Esophagus muscularis mucosa (tissue), 4 donors: ENCODE measurements at places on chromosomes 7 and 10. TPM values are rescaled to one million over a fixed set of nuclear protein-coding genes. Genes with fewer than 3 reads are reported as not detected.

GRCh38 chr7:36690514-36691187, 33.6 kb downstream of the AOAH start:
- DNase-seq = no peak
- no peak overlapping the region for H3K27ac ChIP-seq
- H3K4me3 ChIP-seq = no peak overlapping the region
- no peaks in the 10 kb centered on the region for H3K36me3 ChIP-seq

GRCh38 chr7:149621776-149622175, 124.2 kb upstream of the ZNF746 start:
- H3K36me3 ChIP-seq = peaks cover 44% of the 10 kb centered on the region
- no peaks in the 10 kb centered on the region for H3K27me3 ChIP-seq
- H3K4me1 ChIP-seq = peaks cover 34% of the 10 kb centered on the region
- no peak overlapping the region for H3K4me3 ChIP-seq
- no peak overlapping the region for H3K27ac ChIP-seq

FFAR4 gene
- total RNA-seq = not detected

PRLHR gene
- 3.0 TPM for total RNA-seq

DNA sequence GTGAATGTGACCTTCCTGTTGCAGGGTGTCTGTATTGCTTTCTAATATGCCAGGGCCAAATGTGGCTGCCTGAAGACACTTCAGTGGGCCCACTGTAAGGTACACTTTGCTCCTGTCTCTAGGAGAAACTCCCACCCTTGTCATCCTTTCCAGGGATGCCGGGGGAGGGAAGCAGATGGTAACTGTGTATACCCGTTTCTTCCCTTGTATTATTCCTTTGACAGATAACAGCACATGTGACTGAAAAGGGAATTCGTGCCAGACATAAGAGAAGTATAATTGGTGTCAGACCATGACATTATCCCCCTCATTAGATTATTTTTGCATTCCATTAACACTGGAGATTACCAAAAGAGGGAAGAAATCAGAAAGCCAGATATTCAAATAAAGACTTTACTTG, 317.7 kb downstream of the CAMK1D start:
- no peak overlapping the region for H3K4me3 ChIP-seq
- no peaks in the 10 kb centered on the region for H3K4me1 ChIP-seq
- no peaks in the 10 kb centered on the region for H3K27me3 ChIP-seq
- DNase-seq = no peak
- no peak overlapping the region for H3K27ac ChIP-seq
- H3K36me3 ChIP-seq = peaks cover 5% of the 10 kb centered on the region

- H3K4me1 ChIP-seq = peaks cover 6% of the 10 kb centered on the region
- H3K27ac ChIP-seq = no peak overlapping the region
- no peaks in the 10 kb centered on the region for H3K27me3 ChIP-seq
These were observed 1095.4 kb upstream of the CELF2 start for GRCh38 chr10:9922126-9922870.

- H3K36me3 ChIP-seq = no peaks in the 10 kb centered on the region
- H3K27me3 ChIP-seq = no peaks in the 10 kb centered on the region
- peaks cover 7% of the 10 kb centered on the region for H3K4me1 ChIP-seq
- H3K4me3 ChIP-seq = no peak overlapping the region
- DNase-seq = no peak
These were observed 159.5 kb upstream of the ZNF32 start for GRCh38 chr10:43808136-43808535.

DNA sequence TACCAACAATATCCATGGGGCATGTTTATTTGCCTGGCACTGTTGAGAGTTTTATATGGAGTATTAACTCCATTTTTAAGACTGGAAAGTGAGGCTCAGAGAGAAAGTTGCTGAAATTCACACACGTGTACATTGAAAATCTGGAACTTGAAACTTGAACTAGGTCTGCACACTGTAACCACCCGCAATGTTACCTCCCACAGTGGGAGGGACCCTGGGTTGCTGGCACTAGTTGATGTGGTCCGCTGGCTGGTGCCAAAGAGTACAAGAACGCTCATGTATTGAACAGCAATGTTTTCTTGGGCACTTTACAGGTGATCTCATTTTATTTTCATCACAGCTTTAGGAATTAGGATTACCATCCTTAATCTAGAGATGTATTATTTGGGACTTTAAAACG, 253.2 kb downstream of the INHBA start:
- H3K27ac ChIP-seq = no peak overlapping the region
- H3K4me1 ChIP-seq = no peaks in the 10 kb centered on the region

CALHM3 gene
- not detected for total RNA-seq

GJD4 gene
- not detected for total RNA-seq

- no peaks in the 10 kb centered on the region for H3K27me3 ChIP-seq
- no peaks in the 10 kb centered on the region for H3K4me1 ChIP-seq
- no peak overlapping the region for H3K4me3 ChIP-seq
- peak; percentile 55 for DNase-seq
- no peaks in the 10 kb centered on the region for H3K36me3 ChIP-seq
These were observed 179.8 kb upstream of the PDE1C start for GRCh38 chr7:32250003-32250402.

LEP gene
- total RNA-seq = not detected

DNA sequence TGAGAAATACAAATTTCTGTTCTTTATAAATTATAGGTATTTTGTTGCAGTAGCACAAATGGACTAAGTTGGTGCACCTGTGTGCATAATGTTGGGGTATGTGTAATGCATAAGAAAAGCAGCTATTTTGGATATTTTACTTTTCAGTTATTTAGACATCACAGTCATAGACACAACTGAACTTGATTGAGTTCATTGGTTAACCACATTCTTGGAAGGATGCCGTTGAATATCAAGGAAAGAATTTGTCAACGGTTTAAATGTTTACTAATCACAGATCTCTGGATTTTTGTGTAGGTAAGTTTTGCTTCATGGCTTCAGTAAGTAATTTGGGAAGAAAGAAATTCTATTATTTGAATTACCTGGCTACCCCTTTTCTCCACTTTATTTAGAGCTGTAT, 4.1 kb downstream of the OTUD1 start:
- peak overlapping the region; percentile 95 for H3K4me3 ChIP-seq
- no peak for DNase-seq
- peaks cover 21% of the 10 kb centered on the region for H3K36me3 ChIP-seq
- H3K4me1 ChIP-seq = peaks cover 59% of the 10 kb centered on the region
- H3K27ac ChIP-seq = no peak overlapping the region

- H3K27ac ChIP-seq = no peak overlapping the region
- H3K4me1 ChIP-seq = peaks cover 10% of the 10 kb centered on the region
- no peak for DNase-seq
- H3K4me3 ChIP-seq = no peak overlapping the region
- H3K27me3 ChIP-seq = no peaks in the 10 kb centered on the region
These were observed 20.4 kb downstream of the PPP2R2D start for GRCh38 chr10:131921184-131921583.

ZNF107 gene
- 1.8 TPM for total RNA-seq

IDI2 gene
- total RNA-seq = not detected

GRCh38 chr7:100620804-100621203, 8.5 kb downstream of the MOSPD3 start:
- H3K36me3 ChIP-seq = peaks cover 1% of the 10 kb centered on the region
- no peak for DNase-seq
- H3K4me1 ChIP-seq = no peaks in the 10 kb centered on the region
- no peaks in the 10 kb centered on the region for H3K27me3 ChIP-seq
- no peak overlapping the region for H3K27ac ChIP-seq

HMX2 gene
- total RNA-seq = not detected

GRCh38 chr7:150567169-150567568, at the start of gene GIMAP4:
GIMAP4 (plus strand) TSS chr7:150567390; CDS start chr7:150569902, 2,512 bp downstream.
- H3K4me3 ChIP-seq = peak within 1 kb of the TSS; percentile 48
- H3K36me3 ChIP-seq = no peaks in the 10 kb centered on the region
- H3K4me1 ChIP-seq = no peaks in the 10 kb centered on the region
- H3K27me3 ChIP-seq = no peaks in the 10 kb centered on the region

DNA sequence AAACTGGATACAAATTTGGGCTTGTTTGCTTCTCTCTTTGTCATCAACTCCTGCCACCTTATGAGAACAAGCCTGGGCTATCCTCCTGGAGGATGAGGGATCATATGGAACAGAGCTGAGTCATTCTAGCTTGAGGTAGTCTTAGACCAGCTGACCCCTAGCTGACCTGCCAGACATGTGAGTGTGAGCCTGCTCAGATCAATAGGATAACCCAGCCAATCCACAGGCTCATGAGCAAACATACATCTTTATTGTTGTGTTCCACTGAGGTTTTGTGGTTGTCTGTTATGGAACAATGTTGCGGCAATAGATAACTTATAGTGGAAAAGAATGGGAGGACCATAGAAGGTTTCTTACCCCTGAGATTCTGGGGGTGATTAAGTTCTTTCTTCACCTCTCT, 54.5 kb upstream of the FAM180A start:
- H3K4me3 ChIP-seq = no peak overlapping the region
- no peaks in the 10 kb centered on the region for H3K36me3 ChIP-seq
- peaks cover 10% of the 10 kb centered on the region for H3K4me1 ChIP-seq

DNA sequence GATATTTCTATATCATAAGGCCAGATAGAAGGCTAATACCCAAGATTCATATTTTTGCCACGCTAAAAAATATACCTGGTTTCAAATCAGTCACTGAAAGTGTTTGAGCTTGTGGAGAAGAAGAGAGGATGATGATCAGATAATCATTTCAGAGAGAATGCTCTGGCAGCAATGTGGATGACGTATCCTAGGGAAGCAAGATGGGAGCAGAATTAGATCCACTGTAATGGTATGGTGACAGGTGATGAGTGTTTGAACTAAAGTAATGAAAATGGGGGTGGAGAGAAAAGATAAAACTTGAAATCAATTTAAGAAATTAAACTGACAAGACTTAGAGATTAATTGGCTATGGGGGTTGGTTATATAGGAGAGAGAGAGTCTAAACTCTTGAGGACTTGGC, 42.7 kb upstream of the TMEM196 start:
- no peak overlapping the region for H3K27ac ChIP-seq
- DNase-seq = no peak

DNA sequence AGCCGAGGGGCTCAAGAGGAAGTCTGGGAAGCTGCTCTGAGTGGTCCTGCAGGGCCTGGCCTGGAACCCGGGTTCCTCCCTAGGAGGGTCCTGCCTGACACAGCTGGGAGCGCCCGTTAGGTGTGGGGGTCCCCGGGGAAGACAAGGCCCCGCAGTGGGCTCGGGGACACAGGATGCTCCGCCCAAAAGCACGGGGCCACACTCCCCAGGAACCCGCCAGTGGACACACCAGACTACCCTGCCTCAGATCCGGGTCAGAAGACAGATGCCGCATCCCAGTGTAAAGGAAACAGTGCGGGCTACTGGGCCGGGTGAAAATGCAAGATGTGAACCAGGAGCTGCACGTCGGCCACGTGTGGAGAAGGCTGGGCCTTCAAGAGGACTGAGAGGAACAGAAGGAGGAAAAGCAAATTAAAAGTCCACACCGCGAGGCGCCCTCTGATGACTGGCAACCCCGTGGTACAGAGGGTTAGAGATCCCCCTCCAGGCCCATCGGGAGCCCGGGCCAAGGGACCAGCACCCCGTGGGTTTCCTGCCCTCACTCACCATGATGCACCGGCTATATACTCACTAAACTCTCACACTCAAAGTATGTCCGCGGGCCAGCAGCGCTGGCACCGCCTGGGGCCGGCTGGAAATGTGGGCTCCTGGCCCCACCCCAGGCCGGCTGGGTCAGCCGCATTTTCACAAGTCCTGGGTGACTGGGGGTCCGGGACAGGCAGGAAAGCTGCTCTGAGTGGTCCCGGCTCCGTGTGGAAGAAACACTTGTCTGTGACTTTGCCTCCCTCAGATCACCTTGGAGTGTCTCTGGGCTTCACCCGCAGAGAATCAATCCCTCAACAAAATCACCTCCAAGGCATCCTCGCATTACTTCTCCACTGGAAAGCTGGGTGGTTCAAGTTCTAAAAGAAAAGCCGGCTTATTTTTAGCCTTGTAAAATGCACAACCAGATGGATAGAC, 6.1 kb downstream of the STK32C start:
- H3K4me3 ChIP-seq = no peak overlapping the region
- no peaks in the 10 kb centered on the region for H3K27me3 ChIP-seq
- DNase-seq = no peak
- H3K4me1 ChIP-seq = peaks cover under 1% of the 10 kb centered on the region

SKAP2 gene
- 47.1 TPM for total RNA-seq

DNA sequence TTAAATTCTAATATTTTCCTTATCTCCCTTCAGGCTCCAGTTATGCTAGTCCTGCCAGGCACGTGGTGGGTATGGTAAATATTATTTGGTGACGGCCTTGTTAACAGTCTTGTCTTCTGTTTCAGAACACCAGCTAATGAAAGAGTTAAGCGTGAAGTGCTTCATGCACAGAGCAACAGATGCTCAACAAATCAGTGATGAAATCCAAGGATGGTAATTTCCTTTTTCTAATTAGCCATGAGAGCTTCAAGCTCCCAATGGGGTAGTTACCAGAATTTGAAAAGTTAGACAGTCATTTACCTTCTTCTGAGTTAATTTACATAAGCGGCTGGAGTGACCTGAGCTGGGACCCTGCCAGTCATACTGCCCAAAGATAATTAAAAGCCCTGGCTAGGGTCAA, 1.9 kb upstream of the OTUD1 start:
- H3K4me1 ChIP-seq = peaks cover 19% of the 10 kb centered on the region
- no peaks in the 10 kb centered on the region for H3K36me3 ChIP-seq
- DNase-seq = peak; percentile 37
- H3K4me3 ChIP-seq = no peak overlapping the region
- H3K27me3 ChIP-seq = no peaks in the 10 kb centered on the region

DNA sequence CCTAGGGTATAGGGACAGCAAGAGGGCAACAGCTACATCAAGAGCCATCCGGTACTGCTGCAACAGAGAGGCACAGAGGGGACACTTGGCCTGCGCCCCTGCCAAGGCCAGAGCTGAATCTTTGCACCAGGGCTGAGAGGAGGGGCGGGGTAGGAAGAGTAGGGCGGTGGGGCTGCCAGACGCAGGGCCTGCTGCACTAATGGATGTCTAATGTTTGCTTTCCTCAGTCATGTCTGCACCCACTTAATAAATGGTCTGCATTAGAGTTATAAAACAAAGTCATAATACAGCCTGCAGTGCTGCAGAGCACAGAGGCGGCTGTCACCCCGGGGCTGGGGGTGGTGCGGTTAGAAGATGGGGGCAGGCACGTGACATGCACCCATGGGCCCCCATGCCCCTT, 42.2 kb upstream of the SLC29A3 start:
- peaks cover 4% of the 10 kb centered on the region for H3K4me1 ChIP-seq
- no peaks in the 10 kb centered on the region for H3K27me3 ChIP-seq
- no peak overlapping the region for H3K4me3 ChIP-seq
- no peak for DNase-seq
- no peak overlapping the region for H3K27ac ChIP-seq

DNA sequence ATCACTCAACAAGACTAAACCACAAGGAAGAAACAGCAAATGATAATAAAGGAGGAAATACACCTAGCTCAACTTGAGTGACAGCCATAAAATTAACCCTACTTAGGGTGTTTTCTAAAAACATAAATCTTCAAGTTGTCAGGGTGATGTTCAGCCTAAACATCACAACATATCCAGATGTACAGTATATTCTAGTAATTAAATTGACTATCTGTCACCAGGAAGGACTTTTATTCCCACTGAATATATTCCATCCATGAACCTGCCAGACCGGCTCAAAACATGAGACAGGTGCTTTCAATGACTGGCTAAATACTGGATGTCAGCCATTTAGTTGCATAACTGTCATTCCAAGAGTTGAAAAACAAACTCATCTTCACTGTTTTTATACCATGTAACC, 298.1 kb upstream of the NEBL start:
- no peak overlapping the region for H3K27ac ChIP-seq
- no peak overlapping the region for H3K4me3 ChIP-seq
- H3K27me3 ChIP-seq = no peaks in the 10 kb centered on the region
- DNase-seq = no peak

FOXI2 gene
- 0.17 TPM for total RNA-seq

NT5C3A gene
- total RNA-seq = 21.4 TPM
